Spleen (tissue), 13 donors: ENCODE measurements at places on chromosomes 3 and 15. TPM values are rescaled to one million over a fixed set of nuclear protein-coding genes. Genes with fewer than 3 reads are reported as not detected.
A peak's percentile ranks its signal among the peaks of the same experiment; 100 is the strongest.

DNA sequence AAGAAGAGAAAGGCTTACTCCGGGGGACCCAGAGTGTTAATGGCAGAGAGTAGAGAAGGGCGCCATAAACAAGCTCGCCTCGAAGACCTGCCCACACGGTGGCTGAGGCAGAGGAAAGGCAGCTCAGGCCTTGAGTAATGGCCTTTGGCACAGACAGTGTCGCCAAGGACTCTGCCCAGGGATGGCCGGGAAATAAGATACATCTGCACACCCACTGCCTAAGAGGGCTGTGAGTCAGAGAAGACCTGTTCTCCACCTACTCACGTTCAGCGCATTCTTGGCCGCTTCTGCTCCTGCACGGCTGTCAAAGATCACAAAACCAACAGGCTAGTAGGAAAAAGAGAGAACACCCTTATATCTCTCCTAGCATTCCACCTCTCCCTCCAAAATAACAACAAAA is 26.2 kb downstream of the RBPMS2 start:
- no peak for DNase-seq

DNA sequence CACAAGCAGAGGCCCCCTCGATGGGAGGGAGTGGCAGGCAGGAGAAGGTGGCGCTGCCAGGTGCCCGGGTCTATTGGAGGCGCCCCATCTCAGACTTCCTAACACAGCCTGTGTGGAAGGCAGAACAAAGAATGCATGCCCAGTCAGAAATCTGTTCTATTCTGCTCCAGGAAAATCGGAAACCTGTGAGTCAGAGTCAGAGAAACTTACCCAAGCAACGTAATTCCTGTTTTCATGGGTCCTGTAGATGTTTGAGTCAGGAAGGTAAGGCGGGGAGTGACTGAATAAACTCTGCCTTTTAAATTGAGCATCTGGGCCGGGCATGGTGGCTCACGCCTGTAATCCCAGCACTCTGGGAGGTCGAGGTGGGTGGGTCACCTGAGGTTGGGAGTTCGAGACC is 13.7 kb downstream of the MAP6D1 start:
- peak; percentile 27 for DNase-seq

GRCh38 chr3:136559896-136560295 is 192.3 kb downstream of the STAG1 start:
- no peak for DNase-seq

DNA sequence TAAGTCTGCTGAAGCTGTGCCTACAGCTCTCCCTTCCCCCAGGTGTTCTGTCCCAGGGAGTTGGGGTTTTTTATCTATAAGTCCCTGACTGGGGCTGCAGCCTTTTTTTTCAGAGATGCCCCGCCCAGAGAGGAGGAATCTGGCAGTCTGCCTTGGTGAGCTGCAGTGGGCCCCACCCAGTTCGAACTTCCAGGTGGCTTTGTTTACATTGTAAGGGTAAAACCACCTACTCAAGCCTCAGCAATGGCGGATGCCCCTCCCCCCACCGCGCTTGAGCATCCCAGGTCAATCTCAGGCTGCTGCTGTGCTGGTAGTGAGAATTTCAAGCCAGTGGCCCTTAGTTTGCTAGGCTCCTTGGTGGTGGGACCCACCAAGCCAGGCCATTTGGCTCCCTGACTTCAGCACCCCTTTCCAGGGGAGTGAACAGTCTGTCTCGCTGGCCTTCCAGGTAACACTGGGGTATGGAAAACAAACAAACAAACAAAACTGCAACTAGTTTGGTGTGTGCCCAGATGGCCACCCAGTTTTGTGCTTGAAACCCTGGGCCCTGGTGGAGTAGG is 189.4 kb downstream of the MFSD1 start:
- no peak for DNase-seq

- no peak for DNase-seq
These were observed 13.9 kb upstream of the ANPEP start for GRCh38 chr15:89828281-89829145.

DNA sequence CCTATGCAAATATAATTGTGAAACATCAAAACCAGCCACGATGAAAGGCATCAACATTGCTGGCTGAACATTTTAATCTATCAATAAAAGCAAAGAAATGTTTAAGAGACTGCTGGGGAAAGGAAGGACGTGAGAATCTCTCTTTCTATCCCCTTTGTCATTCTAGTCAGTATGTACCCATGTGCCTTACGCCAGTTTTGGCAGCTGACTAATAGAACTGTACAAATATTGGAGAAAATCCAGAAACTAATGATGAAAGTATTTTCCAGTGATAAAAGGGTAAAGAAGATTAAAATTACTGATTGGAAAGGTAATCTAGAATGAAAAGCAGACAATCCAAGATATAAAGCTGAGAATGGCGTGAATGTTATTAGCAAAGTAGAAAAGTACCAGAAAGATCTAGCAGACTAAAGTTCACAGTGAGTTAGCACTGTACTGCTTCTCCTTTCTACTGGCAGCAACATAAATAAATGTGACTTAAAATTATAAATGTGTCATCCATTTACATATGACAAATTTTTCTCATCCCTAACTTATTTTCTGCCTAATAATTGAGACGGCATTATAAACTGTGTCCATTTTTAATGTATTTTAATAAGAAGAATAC is 401.9 kb upstream of the CNTN4 start:
- DNase-seq: no peak

DNA sequence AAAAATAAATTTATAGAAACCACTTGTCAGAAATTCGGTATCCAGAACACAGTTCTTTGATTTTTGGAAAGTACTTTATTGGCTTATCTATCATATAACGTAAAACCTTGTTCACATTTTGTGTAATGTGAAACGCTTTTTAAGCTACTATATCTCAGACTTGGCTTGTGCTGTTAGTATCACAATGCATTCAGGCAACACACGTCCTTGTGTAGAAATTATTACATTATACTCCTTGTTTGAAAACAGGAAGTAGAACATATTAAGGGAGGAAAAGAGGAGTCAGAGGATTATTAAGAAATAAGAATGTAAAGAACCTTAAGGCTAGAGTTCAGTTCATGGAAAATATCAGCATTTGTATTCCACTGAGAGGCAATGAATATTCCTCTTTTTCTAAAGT is 1.6 kb downstream of the DNAJC13 start:
- DNase-seq: no peak

DNA sequence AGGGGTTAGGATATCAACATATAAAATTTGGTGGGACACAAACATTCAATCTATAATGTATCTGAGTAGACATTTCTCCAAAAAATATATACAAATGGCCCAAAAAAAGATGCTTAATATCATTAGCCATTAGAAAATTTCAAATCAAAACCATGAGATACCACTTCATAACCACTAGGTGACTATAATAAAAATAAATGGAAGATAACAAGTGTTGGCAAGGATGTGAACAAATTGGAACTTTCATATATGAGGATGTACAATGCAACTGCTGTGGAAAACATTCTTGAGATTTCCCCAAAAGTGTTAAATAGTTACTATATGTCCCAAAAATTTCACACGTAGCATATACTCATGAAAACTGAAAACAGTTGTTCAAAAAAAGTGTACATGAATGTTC is 36.5 kb upstream of the WNT7A start:
- DNase-seq: no peak

GRCh38 chr15:73782344-73782959 is 29.3 kb upstream of the INSYN1 start:
- no peak for DNase-seq

- no peak for DNase-seq
These were observed 1.2 kb downstream of the BLOC1S6 start for GRCh38 chr15:45588219-45588875.

DNA sequence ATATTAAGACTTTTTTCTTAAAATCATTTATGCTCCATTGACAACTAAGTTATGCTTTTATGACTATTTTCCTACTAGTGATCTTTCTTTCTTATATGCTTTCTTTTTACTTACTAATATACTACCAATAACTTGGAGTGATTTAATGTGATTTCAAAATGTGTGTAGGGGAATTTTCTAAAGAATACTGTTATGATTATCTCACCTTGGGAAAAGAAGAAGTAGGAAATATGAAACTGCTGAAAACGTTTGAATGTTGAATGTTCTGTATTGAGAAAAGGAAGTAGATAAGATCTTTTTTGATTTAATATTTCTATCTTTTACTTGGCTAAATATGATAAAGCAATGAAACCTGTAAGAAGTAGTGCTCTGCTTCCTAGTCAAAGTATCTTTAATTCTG is 7.8 kb upstream of the CD200R1 start:
- no peak for DNase-seq

GRCh38 chr3:87260270-87260669 is 16.1 kb downstream of the POU1F1 start:
- DNase-seq: no peak

- DNase-seq: no peak
These were observed 87.2 kb upstream of the XCR1 start for GRCh38 chr3:46114323-46114988.

GRCh38 chr15:56913670-56914069 is 4.8 kb upstream of the TCF12 start:
- DNase-seq: no peak

- DNase-seq: no peak
These were observed 9.9 kb downstream of the TJP1 start for GRCh38 chr15:29812384-29812694.

DNA sequence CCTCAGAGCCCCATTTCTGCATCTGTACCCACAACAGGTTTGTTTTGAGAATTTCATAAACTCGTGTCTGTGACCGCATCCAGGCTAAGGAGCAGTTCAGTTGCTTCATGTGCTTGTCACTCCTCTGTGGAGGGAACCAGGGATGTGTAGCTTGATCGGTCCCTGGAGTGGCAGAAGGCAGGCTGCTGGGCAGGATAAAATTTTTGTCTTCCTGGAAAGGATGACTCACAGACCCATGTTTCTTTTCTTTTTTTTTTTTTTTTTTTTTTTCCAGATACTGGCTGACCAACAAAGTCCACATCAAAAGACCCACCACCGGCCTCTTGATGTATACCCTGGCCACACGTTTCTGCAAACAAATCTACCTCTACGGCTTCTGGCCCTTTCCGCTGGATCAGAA is 70.1 kb downstream of the ST8SIA2 start:
- no peak for DNase-seq

- no peak for DNase-seq
These were observed 62.7 kb downstream of the EXOG start for GRCh38 chr3:38558864-38559263.

GRCh38 chr15:69891070-69891536 is 206.6 kb downstream of the TLE3 start:
- no peak for DNase-seq

- no peak for DNase-seq
These were observed 40.9 kb upstream of the RPL35A start for GRCh38 chr3:197908957-197909701.

DNA sequence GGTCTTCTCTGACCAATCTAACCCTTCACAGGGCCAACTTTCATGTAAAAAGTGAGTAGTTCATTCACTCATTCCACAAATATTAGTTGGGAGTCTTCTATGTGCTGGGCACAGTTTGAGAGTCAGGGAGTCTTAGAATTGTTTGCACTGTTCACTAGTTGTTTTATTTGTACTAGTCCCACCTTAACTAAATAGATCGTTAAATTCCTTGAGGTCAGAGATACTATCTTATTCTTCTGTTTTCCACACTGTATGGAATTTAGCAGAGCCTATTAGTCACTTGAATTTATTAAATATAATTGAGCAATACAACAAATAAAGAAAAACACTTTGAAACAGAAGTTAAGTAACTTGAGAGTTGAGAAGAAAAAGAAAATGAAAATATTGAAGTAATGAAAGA is 40.8 kb upstream of the SPTSSB start:
- no peak for DNase-seq

GRCh38 chr3:105254154-105254553 is 112.6 kb upstream of the ALCAM start:
- DNase-seq: no peak

DNA sequence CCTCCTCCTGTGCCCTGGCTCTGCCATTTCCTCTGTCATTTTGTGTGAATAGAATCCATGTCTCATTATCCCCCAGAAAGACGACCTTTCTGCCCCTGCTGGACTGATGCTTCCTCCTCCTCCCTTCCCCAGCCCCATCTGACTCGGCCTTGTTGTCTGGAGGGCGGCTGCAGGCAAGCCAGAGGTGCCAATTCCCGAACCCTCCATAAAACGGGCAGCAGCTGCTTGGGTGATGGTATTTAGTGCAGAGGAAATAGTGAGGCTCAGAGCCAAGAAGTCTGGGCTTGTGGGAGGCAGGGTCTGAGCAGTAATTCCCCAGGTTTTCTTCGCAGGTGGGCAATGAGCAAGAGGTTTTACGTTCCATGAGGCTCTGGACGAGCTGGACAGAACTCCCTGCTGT is 71.2 kb downstream of the ITGA11 start:
- DNase-seq: no peak

DNA sequence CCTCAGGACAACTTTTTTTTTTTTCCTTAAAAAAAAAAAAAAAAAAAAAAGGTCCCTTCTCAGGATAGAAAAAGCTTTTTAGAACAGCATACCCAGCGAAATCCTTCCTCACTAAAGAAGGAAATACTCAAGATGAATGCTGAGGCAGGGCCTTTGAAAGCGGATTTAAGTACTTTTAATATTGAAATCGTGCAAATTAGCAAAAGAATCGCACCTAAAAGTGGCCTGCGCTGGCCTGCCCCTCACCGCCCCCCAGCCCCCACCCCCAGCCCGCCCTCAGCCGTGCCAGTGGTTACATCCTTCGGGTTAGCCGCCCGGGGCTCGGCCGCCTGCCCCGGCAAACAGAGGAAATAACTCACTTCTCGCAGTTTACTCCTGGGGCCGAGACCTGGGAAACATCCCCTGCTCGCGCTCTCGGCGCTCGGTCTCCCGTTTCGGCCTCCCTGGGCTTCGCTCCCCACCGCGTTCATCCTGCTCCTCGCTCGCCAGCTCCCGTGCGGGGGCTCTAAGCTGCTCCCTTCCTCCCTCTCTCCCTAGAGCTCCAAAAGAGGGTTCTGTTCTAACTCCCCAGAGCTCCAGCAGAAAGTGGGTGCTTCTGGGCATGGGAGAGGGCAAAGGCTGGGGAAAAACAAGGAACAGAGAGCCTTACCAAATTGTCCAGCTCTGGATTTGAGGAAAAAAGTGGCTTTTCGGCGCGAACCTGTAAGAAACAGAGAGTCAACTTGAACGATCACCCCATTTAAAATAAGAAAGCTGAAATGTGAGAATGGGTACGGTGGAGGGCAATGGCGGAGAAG is 5.2 kb downstream of the MEIS2 start:
- DNase-seq: peak; percentile 73

GRCh38 chr15:53869044-53869805 is 109.0 kb upstream of the UNC13C start:
- no peak for DNase-seq

GRCh38 chr3:183895296-183895695 is 10.6 kb upstream of the PARL start:
- no peak for DNase-seq

- DNase-seq: peak; percentile 49
These were observed 52.8 kb downstream of the DHX30 start for GRCh38 chr3:47855461-47856383.

The RYR3 gene
- total RNA-seq: 0.44 TPM

The IL16 gene
- 159 TPM for total RNA-seq

The ZBTB38 gene
- 94.2 TPM for total RNA-seq

The REC114 gene
- total RNA-seq: not detected

The PLCL2 gene
- 51.9 TPM for total RNA-seq

The ANKUB1 gene
- not detected for total RNA-seq

The SAMMSON gene
- total RNA-seq: 1.0 TPM

The SUCNR1 gene
- 6.5 TPM for total RNA-seq

The PCCB gene
- 21.3 TPM for total RNA-seq

The TUBGCP4 gene
- 22.1 TPM for total RNA-seq

The MAP1A gene
- 4.8 TPM for total RNA-seq
